Right lobe of liver (tissue), 6 donors: ENCODE measurements at places on chromosomes 11 and 22.

DNA sequence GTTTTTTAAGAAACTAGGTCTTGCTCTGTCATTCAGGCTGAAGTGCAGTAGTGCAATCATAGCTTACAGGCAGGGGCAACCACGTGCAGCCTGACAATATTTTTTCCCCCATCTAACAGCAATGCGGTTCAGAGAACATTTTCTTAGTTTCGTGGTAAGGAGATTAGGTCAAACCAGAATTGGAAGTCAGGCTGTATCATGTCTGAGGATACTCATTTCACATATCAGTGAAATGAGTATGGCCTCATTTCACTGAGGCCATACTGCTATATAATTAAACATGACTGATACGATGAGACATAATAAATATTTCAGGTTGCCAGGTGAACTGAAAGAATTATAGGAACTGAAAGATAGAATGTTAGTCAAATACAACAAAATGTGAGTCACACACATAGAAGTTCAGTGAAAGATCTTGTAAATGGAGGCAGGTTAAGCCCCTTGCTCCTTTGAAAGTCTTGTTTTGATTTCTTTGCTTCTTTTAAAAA, 32.5 kb upstream of the IZUMO1R start:
- no peak for DNase-seq

DNA sequence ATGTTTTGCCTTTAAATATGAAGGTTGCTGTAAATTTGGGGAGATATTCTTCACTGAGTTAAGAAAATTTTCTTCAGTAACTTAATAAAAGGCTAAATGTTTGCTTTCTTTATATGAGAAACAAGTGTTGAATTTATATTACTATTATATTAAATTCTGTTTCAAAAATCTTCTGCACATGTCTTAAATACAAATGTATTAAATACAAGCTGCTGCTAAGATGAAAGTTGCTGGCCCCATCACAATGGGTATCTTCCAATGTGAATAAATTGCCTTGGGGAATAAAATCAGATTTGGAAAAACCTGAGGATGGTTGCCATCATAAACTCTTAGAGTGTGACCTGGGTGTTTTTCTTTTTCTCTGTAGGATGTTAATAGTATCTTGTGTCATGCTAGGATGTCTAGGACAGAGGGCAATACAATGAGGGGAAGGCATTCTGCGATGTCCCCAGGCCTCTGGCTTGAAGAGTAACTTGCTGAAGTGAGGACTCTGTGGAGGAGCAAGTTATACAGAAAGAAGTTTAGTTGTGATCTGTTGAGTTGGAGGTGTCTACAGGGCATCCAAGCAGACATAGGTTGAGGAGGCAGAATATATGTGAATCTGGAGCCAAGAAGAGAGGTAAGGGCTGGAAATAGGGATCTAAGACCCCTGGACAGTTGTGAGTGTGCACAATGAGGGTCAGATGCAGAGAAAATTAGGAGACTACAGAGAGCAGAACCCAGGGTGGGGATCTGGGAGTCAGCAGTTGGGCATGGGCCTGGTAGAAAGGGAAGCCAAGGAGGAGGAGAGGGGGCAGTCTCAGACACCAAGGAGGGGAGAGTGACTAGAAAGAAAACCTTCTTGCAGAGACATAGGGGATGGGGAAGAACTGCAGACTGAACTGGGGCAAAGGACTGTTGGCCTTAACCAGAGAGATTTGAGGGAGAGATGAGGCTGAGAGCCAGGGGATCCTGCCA, 4.8 kb downstream of the IGLL5 start:
- DNase-seq: no peak

- no peak for DNase-seq
Measured at GRCh38 chr11:72815110-72815618, 953 bp downstream of the ATG16L2 start.

- no peak for DNase-seq
Measured at GRCh38 chr11:125358254-125358840, 137.7 kb downstream of the FEZ1 start.

- DNase-seq: no peak
Measured at GRCh38 chr11:12728417-12728816, 54.2 kb downstream of the TEAD1 start.

GRCh38 chr11:125173556-125173955, 9.0 kb downstream of the PKNOX2 start:
- DNase-seq: no peak

DNA sequence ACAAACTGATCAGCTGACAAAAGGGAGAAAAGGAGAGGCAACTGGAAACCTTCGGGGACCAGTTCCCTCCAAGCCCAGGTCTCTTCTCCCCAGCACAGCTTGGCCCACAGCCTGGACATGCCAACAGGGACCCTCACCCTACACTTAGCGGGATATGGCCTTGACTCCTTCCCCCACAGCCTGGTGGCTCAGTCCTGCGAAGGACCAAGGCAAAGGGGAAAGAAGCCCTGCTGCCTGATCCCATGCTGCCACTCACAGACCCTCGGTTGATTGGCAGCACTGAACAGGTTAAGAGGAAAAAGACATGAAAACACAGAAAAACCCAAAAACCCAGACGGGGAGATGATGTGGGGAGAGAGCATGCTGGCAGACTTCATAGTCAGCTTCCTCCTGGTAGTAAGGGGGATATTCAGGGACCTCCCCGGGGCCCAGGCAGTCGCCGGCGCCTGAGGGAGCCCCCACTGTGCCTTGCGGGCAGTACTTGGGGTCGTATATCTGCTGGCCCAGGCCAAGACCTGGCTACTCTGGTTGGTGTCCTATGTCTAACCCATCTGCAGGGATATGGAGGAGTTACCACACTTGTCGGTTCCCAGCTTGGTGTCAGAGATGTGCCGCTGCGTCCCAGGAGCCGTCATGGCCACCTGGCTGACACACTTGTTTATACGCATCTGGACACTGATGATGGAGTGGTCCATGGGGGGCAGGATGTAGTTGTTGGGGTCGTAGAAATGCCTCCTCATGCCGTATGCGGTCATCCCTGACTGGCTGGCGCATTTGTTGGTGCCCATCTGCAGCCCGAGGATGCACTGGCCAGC, 34.2 kb upstream of the HORMAD2 start:
- no peak for DNase-seq

DNA sequence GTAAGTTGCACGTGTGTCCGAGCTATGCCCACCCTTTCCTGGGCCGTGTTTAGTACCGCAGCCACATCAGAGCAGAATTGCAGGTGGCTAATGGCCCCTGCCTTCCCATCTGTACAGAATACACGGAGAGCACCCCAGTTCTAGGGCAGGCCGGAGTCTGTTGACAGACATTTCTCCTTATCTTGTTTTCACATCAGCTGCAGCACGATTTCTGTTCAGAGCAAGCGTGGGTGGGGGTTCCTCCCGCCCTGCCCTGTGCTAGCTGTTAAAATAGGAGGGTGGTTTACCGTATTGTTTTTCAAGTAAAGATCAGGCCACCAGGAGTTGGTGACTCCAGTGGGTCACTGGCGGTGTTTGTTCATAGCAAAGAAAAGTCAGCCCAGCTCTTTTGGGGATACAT, 41.1 kb downstream of the UBASH3B start:
- DNase-seq: no peak

DNA sequence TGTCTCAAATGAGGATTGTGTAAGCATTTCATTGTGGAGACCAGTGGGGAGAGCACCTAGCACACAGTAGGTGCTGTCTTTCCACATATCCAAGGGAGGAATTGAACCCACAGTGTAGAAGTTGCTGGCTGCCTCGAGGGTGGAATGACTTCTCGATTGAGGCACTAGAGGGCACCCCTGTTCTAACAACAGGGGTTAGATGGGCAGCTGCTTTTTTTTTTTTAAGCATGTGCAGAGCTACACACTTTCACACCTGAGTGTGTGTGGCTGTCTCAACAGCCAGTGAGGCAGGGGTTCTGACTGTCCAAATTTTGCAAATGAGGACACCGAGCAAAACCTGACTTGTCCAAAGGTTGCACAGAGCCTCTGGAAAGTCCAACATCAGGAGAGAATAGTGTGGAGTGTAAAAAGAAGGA, 118.2 kb upstream of the CRYBB3 start:
- no peak for DNase-seq

DNA sequence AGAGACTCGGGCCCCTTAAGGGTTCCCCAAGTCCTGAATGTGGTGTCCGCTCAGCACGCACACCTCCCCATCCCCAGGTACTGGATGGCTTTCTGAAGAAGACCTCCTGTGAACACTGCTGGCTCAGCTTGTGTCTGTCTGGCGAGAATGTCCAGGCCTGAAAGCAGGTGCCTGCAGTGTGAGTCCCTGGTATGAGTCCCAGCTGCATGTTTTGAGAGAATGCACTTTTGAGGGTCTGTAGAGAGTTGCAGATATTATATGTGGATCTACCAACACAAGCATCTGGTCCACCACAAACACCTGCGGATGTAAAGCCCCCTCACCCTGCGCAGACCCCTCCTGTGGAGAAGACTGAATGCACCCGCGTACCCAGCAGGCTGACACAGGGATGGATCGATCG, 1308.9 kb downstream of the TBC1D22A start:
- DNase-seq: no peak

DNA sequence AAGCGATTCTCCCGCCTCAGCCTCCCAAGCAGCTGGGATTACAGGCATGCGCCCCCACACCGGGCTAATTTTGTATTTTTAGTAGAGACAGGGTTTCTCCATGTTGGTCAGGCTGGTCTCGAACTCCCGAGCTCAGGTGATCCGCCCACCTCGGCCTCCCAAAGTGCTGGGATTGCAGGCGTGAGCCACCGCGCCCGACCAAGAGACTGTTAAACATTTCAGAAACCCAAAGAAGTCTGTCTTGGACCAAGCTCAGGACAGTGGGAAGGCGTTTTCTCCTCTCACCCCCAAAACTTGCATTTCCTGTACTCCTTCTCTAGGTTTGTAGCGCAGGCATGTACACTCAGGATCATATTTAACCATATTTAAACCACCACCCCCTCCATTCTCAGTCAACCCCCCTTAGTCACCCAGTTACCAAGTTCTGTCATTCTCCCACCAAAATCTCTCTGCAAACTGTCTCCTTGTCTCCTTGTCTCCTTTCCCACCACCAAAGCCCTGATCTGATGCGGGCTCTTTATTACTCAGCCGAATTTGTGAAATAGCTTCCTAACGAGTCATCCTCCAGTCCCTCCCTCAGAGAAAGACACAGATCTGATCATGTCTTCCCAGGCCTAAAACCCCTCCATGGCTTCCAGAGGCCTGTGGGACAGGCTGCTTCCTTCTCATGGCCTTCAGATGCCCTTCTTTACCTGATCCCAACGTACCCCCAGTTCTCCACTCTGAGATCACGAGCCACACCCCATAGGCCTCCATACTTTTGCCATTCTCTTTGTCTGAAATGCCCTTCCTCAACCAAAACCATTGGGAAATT, 29.0 kb upstream of the CREB3L1 start:
- no peak for DNase-seq

DNA sequence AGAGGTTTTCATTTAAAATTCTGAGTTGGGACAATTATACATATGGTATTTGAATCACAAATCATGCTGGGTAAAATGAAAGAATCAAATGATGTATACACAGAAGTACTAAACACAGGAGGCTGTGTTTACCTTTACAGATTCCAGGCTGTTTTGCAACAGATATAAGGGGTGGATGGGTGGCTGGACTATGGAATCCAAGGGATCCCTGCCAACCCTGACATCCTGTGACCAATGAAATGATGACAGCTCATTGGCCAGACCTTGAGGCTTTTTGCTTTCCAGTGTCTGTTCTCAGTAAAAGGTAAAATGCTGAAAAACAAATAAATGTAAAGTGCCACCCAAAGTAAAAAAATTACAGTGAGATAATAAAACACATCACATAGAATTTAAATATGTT, 3.3 kb upstream of the DDI1 start:
- DNase-seq: no peak

DNA sequence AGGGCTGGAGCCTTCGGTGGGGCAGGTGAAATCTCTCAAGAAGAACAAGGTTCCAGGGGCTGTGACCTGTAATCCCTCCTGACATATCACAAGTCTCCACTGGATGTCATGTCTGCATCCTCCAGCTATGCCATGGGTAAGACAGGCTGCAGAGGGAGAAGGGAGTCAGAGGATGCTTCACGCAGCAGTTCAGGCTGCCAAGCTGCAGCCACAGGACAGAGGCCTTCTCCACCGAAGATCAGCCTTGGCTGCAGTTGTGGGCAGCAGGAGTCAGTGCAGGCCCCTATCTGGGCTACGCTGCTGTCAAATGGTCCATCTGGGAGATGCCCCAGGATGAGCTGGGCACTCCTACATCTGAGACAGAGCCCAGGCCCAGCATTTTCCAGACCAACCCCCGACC, 25.0 kb downstream of the DKK3 start:
- no peak for DNase-seq

DNA sequence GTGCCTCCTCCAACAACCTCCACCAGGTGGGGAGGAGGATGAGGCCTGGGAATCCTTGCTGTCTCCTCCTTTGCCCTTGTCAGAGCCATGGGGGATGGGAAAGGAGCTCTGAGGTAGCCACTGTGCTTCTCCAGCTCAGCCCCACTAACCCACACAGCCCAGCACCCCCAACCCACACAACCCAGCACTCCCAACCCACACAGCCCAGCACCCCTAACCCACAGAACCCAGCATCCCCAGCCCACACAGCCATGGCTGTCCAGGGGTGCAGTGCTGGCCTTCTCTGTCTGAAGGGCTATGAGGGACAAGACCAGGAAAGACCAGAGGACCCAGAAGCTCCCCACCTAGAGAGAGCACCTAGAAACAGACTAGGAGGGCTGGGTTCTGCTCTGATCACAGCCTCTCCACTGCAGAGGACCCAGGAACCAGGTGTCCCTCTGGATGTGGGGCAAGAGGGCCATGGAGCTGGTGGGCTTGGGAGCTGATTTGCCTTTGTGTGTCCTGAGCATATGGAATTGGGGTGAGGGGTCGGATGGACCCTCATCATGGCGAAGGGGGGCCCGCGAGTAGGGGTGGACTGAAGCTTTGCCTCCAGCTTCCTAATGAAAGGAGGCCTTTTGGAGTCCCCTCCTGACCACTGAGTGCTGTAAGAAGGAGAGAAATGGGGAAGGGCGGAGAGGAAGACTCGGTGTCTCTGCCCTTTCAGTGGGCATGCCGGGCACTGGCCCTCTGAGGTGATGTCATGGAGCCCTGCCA, 117.6 kb upstream of the THY1 start:
- no peak for DNase-seq

DNA sequence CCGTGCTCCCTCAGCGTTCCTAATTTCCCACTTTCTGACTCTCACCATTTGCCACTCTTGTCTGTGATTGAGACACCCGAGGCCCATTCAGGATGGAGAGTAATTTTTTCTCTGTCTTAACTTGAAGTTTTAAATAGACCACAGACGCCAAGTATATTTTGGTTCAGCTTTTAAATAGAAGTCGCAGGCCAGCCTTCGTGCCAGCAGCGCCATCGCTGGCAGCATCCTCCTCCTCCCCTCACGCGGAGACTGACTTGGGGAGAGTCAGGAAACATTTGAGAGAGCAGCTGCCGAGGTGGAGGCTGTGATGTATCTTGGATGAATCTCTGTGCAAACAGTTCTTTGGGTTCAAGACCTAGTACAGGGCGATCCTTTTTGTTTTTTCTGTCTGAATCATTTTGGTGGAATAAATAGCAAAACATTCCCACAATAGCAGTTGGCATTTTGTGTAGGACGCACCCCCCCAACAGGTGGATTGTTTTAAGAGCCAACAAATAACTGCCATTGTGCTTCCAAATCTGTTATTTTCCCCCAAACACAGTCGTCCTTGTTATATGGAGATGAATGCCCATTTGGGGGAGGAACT, 889 bp upstream of the DMC1 start:
- no peak for DNase-seq
